ENCODE measurements at places on chromosomes 1 and 21.

DNA sequence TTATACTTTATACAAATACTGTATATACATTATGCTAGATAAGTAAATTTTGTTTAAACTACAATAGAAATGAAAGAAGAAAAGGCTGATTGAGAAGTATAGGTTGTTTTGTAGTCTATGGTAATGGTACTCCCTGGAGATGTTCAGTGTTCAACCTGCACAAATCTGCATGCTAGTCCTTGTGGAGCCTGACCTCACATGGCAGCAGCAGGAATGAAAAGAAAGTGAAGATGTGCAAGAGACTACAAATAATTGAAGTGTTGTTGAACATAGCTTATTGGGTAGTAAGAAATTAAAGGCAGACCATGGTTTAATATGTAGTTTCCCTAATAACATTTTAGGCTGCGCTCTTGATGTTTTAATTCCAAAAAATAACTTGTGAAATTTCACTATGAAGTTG lies 201.2 kb downstream of the TGFB2 start:
- no peak for DNase-seq
- H3K27ac ChIP-seq: no peak overlapping the region
- H3K27me3 ChIP-seq: no peaks in the 10 kb centered on the region

- peak; percentile 36 for DNase-seq
- no peaks in the 10 kb centered on the region for H3K27me3 ChIP-seq
- peaks cover 6% of the 10 kb centered on the region for H3K36me3 ChIP-seq
- no peak overlapping the region for H3K27ac ChIP-seq
- peaks cover 12% of the 10 kb centered on the region for H3K4me1 ChIP-seq
Observed at GRCh38 chr21:45747802-45748445, 104.4 kb downstream of the PCBP3 start.

- no peaks in the 10 kb centered on the region for H3K4me1 ChIP-seq
- H3K27me3 ChIP-seq: peaks cover 23% of the 10 kb centered on the region
- H3K4me3 ChIP-seq: no peak overlapping the region
- H3K27ac ChIP-seq: no peak overlapping the region
- no peak for DNase-seq
Observed at GRCh38 chr1:178500936-178501554, 4.3 kb upstream of the CLEC20A start.

GRCh38 chr1:152039461-152039860 lies 2.7 kb upstream of the S100A11 start:
- no peak for DNase-seq
- H3K4me3 ChIP-seq: no peak overlapping the region
- H3K27ac ChIP-seq: no peak overlapping the region

DNA sequence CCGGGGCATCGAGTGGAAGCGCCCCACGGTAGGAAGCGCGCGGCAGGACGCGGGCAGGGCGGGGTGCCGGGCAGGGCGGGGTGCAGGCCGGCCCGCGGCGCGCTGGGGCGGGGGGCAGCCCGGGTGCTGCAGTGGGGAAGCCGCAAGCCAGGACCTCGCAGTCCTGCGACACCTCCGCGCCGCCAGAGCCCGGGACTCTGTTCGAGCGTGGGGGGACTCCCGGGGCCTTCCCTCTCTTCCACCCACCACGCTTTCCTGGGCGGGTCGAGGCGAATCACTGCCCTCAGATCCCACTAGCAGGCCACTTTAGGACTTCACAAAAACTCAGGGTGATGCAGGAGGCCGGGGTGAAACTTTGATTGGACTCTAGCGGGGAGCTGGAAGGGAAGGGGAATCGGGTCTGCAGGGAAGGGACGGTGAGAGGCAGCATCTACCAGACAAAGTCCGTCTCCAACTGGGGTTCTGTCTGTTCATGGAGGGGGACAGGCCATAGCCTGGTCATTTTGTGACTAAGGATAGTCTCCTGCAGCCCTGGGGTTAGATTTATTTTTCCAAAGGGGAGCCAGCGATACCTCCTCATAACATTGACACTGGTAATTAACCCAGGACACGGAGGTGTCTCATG lies 623 bp downstream of the CAPN2 start:
- H3K36me3 ChIP-seq: peaks cover 14% of the 10 kb centered on the region
- peak overlapping the region; percentile 96 for H3K27ac ChIP-seq
- H3K4me1 ChIP-seq: peaks cover 37% of the 10 kb centered on the region
- no peak for DNase-seq
- peak overlapping the region; percentile 68 for H3K4me3 ChIP-seq

DNA sequence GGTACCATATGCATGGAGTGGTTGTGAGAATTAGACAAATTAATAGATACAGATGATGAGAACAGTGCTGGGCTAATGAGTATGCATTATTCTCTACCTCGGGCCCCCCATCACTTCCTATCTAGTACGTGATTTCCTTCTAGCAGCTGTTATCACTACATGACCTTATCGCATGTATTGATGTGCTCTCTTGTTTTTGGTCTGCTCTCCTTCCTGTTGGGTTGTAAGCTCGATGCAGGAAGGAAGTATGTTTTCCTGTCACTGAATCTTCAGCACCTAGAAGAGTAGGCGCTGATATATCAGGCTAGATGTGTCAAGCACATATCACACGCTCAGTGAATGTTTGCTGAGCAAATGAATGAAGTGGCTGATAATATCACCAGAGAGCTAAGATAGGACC lies 43.9 kb upstream of the IFNAR2 start:
- H3K36me3 ChIP-seq: no peaks in the 10 kb centered on the region
- peaks cover 67% of the 10 kb centered on the region for H3K27me3 ChIP-seq
- H3K4me1 ChIP-seq: no peaks in the 10 kb centered on the region
- DNase-seq: no peak

DNA sequence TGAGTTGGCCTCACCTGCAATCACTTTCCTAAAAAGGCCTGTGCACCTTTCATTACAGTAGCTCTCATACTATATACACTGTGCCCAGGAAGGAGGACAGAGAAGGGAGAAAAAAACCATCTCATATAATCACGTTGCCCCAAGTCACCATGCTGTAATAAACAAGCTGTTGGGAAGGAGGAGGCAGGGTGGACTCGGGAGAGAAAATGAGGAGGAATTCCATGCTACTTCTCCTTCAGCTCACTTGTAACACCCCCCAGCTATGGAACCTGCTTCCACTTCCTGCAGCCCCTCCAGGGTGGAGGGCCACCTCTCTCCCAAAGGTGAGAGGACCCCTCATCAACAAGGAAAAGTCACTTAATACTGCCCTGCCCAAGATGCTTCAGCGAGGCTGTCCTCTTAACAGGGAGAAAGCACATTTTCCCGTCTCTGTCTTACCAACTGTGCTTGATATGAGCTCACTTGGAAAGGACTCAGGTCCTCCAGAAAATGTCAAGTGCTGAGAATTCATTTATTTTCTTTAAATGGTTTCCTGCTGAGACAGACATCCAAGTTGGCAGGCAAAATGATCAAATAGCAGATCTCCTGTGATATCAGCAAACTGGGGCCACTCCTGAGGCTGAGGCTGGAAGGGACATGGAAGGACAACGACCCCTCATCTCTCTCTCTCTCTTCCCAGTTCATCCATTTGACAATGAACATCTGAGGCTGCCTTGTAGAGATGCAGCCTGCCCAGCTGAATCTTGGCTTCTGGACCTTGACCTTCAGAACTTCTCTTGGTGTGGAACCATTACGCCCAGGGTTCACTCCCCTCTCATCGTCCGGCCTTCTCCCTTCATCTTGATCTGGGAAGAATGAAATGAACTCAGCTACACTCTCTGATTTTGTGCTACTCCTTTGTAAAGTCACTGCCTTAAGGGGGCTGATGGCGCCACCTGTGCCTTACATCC lies 54.0 kb downstream of the CAPN9 start:
- H3K27ac ChIP-seq: no peak overlapping the region
- peaks cover 3% of the 10 kb centered on the region for H3K27me3 ChIP-seq
- no peaks in the 10 kb centered on the region for H3K36me3 ChIP-seq
- no peak for DNase-seq
- H3K4me3 ChIP-seq: no peak overlapping the region
- H3K4me1 ChIP-seq: no peaks in the 10 kb centered on the region

DNA sequence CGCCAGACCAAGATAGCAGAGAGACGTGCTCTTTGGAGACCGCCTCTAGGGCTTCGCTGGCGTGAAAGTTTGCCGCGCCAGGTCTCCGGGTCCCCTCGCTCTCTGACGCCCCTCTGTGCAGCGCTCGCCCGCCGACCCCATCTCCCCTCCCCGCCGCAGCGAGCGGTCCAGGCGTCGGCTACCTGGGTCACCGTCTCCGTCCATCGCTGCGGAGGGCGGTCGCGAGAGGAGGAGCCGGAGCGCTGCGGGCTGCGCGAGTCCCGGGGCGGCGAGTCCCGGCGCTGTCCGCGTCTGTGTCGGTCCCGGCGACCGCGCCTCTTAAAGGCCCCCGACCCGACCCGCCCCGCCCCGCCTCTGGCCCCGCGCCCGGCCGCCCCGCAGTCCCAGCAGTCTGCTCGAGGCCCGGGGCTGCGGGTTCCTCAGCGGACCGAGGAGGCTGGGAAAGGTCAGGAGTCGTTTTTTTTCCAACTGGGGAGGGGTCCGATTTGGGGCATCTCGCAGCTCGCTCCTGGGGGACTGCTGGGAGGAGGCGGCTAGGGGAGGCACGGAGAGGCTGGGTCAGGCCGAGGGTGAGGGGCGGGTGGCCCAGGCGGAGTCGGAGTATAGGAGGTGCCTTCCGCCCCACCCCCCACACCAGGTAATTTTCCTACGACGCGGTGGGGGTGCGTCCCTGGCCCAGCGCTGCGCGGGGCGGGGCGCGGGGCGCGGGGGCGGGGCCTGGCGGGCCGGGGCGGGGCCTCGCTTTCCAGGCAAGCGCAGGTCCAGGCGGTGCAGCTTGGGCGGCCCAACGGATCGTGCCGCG lies at the start of the genes FBXO2 and FBXO44:
FBXO2 (minus strand) TSS at position 293 of the 802 bp plus-strand sequence; CDS start at position 204, 89 bp downstream.
FBXO44 (plus strand) TSS at position 741 of the 802 bp plus-strand sequence. CDS start 959 bp downstream, outside the sequence.
- peaks cover 11% of the 10 kb centered on the region for H3K27me3 ChIP-seq
- peak within 1 kb of the TSS; percentile 87 for H3K4me3 ChIP-seq
- peaks cover 37% of the 10 kb centered on the region for H3K4me1 ChIP-seq
- peak; percentile 49 for DNase-seq

GRCh38 chr21:43632373-43632905 lies 26.8 kb downstream of the HSF2BP start:
- peaks cover 3% of the 10 kb centered on the region for H3K36me3 ChIP-seq
- no peak overlapping the region for H3K4me3 ChIP-seq
- H3K27me3 ChIP-seq: no peaks in the 10 kb centered on the region
- no peak overlapping the region for H3K27ac ChIP-seq
- no peak for DNase-seq
- H3K4me1 ChIP-seq: peaks cover 6% of the 10 kb centered on the region

DNA sequence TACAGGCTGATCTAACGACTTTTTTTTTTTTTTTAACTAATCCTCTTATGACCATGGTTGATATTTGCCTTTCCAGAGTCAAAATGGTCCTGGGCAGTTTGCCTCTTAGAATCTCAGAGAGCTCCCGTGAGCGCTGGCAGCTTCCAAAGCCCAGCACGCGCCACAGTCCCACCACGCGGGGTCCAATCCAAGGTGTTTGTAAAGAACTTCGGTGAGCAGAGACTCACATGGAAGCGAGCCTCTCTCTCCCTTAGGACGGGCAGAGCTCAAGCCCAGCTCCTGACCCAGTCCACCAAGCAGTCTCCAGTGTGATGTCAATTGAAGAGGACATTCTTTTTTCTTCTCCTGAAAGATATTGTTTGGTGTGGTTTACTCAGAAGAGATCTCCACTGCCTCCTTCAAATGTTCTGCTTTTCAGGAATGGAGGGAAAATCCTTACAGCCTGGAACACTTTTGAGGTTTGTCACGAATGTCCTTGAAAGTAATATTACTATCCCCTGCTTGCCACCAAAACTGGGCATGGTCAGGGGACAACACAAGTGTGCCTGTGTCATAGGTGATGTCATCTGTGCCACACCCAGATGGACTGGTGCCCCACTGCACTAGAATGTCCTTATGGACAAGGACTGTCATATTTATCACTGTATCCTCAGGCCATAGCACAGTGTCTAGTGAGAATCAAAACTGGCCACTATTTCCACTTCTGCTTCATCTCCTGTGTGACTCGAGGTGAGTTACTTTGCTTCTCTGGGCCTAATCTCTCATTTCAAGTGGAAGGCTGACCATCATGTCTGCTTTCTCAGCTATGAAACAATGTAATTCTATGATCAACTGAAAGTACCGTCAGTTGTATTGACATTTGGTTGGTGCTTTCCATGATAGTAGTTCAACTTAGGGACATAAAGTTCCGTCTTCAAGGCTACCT lies 97.4 kb upstream of the EDEM3 start:
- DNase-seq: no peak
- H3K4me3 ChIP-seq: no peak overlapping the region
- H3K36me3 ChIP-seq: peaks cover 19% of the 10 kb centered on the region
- no peak overlapping the region for H3K27ac ChIP-seq

DNA sequence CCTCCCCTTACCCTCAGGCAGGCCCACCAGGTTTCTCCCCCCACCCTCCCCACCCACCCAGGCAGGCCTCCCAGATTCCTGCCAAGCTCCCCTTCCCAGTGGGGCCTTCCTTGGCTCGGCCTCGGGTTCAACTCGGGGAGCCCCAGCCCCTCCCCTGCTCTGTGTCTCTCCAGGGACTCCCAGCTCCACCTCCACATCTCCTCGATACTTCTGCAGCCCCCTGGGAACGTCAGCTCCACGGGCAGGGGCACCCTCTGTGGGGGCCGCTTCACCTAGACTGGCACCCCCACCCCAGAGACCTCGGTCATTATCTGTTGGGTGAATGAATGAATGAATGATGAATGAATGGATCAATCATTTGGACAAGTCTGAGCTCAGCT lies 775 bp downstream of the MMEL1 start:
- H3K36me3 ChIP-seq: no peaks in the 10 kb centered on the region
- no peak overlapping the region for H3K4me3 ChIP-seq
- no peaks in the 10 kb centered on the region for H3K4me1 ChIP-seq
- peaks cover 58% of the 10 kb centered on the region for H3K27me3 ChIP-seq
- DNase-seq: no peak

- H3K27me3 ChIP-seq: no peaks in the 10 kb centered on the region
- no peak overlapping the region for H3K4me3 ChIP-seq
- H3K4me1 ChIP-seq: peaks cover 6% of the 10 kb centered on the region
- no peak overlapping the region for H3K27ac ChIP-seq
Observed at GRCh38 chr1:205074513-205074912, 9.7 kb downstream of the TMEM81 start.

- no peak overlapping the region for H3K27ac ChIP-seq
- H3K36me3 ChIP-seq: no peaks in the 10 kb centered on the region
- H3K4me3 ChIP-seq: no peak overlapping the region
- no peaks in the 10 kb centered on the region for H3K4me1 ChIP-seq
- DNase-seq: peak; percentile 16
Observed at GRCh38 chr21:44398499-44398898, 45.1 kb downstream of the TRPM2 start.

- peak overlapping the region; percentile 55 for H3K27ac ChIP-seq
- H3K4me3 ChIP-seq: no peak overlapping the region
- no peaks in the 10 kb centered on the region for H3K36me3 ChIP-seq
- H3K4me1 ChIP-seq: peaks cover 8% of the 10 kb centered on the region
Observed at GRCh38 chr1:211825980-211826379, 4.6 kb downstream of the LPGAT1 start.

- DNase-seq: no peak
- no peak overlapping the region for H3K4me3 ChIP-seq
- no peaks in the 10 kb centered on the region for H3K27me3 ChIP-seq
- no peaks in the 10 kb centered on the region for H3K36me3 ChIP-seq
Observed at GRCh38 chr1:96554364-96554763, 167.2 kb upstream of the PTBP2 start.

GRCh38 chr1:28148880-28149195 lies 27.7 kb downstream of the PTAFR start:
- no peak for DNase-seq
- no peak overlapping the region for H3K27ac ChIP-seq
- no peaks in the 10 kb centered on the region for H3K36me3 ChIP-seq
- H3K4me1 ChIP-seq: peaks cover 2% of the 10 kb centered on the region
- no peaks in the 10 kb centered on the region for H3K27me3 ChIP-seq
